M059J (cell line): ENCODE measurements at places on chromosomes 6 and 20. TPM values are rescaled to one million over a fixed set of nuclear protein-coding genes. Genes with fewer than 3 reads are reported as not detected.

GRCh38 chr20:53598140-53599043 lies 4.8 kb upstream of the ZNF217 start:
- DNase-seq: no peak

The ENPP1 gene
- total RNA-seq: 31.3 and 40.5 TPM in 2 replicates

DNA sequence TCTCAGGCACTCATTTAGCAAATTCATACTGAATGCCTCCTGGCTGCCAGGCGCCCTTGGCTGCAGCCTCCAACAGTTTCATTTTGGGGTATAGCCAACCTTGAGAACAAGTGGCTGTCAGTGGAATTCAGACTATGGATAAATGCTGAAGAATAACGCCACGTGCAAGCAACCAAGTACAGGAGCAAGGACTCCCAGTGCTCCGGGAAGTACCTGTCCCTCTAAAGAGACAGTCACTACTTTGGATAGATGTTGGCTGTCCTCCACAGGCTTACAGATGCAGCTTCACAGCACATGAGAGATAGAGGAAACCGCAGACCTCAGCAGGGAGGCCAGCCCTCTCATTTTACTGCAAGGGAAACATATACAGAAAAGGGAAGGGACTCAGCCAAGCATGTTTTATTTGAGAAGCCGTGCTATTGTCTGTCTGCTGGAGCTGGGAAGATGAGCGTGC lies 658.2 kb downstream of the PTPRT start:
- peak; percentile 1 for DNase-seq

The STMND1 gene
- total RNA-seq: not detected in 2 replicates

The ZNF311 gene
- total RNA-seq: 4.6 and 5.3 TPM in 2 replicates

DNA sequence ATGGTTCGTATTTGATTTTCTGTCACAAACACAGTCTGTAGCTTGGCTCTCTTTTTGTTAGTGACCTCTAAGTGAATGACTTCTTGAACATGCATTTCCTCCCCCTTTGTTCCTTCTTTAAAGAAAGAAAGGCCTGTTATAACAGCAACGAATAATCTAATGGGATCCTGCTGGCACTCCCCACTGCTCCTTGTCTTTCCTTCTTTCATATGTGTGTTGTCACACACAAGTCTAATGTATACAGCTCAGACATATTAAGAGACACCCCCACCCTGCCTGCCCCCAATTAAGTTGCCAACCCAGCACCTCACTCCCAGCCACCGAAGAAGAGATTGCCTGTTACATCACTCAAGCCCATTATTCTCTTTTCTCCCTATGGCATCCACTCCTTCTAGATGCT lies 4.9 kb upstream of the SAMD5 start:
- no peak for DNase-seq

DNA sequence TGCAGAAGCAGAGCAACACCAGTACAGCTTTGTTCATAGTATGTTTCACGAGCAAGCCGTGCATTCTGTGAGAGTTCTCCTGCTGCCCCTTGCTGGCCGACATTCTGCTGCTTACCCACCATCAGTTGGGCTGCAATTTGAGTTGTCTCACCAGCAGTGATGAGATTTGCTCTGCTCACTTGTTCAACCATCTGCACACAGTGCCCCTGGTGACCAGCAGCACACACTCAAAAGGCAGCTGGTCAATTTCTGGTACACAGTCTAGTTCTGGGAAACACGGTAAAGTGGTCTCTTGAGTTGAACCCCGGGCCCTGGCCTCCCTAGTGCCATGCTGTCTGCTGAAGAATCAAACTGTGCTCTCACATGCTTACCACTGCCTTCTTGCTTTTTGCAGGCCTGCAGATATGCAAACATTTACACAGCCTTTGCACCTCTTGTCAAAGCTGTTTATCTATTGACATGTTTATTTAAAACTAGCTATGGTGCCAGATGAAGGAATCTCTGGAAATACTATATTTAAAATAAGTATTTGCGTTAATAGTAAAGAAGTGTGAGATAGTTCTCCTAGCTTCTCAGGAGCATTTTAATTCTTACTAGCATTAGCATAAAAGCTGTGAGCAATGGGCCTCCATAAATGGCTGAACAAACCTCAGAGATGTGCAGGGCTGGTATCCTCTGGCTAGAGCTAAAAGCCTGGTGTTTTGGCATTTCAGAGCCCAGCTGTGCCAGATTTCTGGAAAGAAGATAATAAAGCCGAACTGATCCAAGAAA lies 234.3 kb downstream of the ARHGAP18 start:
- DNase-seq: no peak

DNA sequence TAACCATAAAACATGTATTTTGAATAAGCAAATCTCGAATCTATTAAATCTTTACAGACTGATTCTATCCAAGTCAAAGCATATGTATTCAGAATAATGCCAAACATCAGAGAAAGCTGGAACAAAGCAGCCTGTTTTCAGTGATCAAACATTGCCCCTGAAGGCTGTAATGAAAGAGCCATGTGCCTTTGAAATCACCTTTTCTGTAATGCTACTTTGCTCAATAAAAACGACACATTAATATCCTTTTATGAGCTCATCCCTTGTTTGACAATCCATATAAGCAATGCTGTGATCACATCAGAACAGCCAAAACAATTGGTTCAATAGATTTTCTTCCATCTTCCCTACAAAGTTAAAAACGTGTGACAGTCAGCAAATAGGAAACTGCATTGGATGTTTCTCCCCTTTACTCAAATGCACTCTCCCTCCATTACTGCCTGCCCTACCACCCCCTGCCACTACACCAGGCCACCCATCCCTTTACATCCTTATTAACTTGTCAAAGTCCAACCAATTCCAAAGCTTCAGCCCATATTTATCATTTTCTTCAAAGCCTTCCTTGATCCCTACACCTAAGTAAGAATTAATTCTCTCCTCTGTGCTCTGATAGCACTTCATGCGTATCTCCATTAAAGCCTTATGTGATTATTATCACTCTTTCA lies 42.0 kb downstream of the THEMIS start:
- no peak for DNase-seq

The MYB gene
- 5.1 and 7.4 TPM in 2 replicates for total RNA-seq

GRCh38 chr20:1854246-1854645 lies 41.0 kb upstream of the SIRPA start:
- DNase-seq: no peak

GRCh38 chr6:35015996-35016395 lies 125.1 kb downstream of the TCP11 start:
- no peak for DNase-seq

The ELOVL2 gene
- total RNA-seq: 6.2 and 7.1 TPM in 2 replicates

The TP53TG5 gene
- not detected in 2 replicates for total RNA-seq

The BTN1A1 gene
- 0.10 TPM in 1 of 2 replicates, not detected in the other for total RNA-seq

DNA sequence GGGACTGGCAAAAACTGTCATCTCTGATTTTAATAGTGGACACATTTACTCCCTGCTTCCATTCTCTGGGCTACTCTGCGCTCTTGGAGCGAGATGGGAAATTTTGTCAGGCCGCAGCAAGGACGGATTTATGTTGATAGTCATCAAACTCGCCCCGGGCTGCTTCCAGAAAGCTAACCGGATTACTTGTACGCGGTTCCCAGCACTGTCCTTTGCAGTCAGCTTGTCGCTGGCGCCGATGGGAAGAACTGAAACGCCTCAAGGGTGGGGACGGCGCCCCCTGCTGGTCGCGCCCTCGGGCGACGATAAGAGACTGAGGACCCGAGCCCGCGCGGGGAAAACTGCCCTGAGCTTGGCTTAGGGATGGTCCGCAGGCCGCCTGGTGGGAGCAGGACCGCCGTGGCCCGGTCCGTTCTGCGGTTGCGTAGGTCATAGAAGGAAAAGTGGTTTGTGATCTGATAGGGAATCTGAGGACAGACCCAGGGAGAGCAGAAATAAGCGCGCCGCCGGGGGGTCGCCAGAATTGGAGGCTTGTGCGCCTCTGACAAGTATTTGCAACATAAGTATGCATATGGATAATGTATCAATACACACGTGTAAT lies 984 bp upstream of the ABT1 start:
- DNase-seq: peak; percentile 97

DNA sequence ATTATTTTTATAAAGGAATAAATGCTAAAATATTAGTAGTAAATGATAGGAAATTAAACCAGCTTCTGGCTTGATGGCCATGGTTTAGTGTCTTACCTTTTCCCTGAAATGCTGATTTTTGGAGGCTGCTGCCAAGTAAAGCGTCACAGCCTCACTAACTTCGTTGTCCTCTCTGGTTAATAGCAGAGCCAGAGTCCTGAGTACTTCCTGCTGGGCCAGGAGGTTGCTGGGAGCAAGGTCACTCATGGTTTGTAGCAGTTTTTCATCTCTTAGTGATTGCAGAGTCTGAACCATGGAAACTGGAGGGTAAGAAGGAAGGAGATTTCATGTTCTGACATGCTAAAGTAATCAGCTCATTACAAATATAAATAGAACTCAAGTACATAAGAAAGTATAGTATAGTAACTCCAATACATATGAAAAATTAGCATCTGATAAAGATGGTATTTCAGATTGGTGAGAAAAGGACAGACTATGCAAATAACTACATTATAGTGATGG lies 26.5 kb upstream of the ARMH2 start:
- DNase-seq: no peak

GRCh38 chr6:166318227-166318626 lies 10.0 kb upstream of the PRR18 start:
- no peak for DNase-seq

The SRSF3 gene
- 348 and 518 TPM in 2 replicates for total RNA-seq

- DNase-seq: peak; percentile 68
Observed at GRCh38 chr6:148166339-148166968, 176.2 kb upstream of the SASH1 start.

DNA sequence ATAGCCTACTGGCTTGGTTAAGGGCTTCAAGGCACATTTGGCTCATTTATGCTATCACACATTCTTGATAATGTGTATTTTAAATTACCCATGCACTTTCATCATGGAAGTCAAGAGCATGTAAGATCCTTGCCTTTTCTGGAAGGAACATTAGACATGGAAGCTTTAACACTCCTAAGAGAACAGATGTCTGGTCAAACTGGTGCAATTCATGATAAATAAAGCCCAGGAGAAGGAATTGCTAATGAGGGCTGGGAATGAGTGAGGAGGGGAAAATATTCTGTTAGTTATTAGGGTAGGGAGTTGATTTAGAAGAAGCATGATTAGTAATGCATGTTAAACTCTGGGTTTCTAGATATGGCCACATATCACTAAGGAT lies 688.6 kb upstream of the CITED2 start:
- DNase-seq: no peak

GRCh38 chr20:31663838-31664695 lies 26.4 kb downstream of the COX4I2 start:
- DNase-seq: no peak

GRCh38 chr6:161370880-161371279 lies 97.0 kb upstream of the AGPAT4 start:
- DNase-seq: peak; percentile 78

- no peak for DNase-seq
Observed at GRCh38 chr6:16948396-16948795, 153.5 kb upstream of the STMND1 start.

DNA sequence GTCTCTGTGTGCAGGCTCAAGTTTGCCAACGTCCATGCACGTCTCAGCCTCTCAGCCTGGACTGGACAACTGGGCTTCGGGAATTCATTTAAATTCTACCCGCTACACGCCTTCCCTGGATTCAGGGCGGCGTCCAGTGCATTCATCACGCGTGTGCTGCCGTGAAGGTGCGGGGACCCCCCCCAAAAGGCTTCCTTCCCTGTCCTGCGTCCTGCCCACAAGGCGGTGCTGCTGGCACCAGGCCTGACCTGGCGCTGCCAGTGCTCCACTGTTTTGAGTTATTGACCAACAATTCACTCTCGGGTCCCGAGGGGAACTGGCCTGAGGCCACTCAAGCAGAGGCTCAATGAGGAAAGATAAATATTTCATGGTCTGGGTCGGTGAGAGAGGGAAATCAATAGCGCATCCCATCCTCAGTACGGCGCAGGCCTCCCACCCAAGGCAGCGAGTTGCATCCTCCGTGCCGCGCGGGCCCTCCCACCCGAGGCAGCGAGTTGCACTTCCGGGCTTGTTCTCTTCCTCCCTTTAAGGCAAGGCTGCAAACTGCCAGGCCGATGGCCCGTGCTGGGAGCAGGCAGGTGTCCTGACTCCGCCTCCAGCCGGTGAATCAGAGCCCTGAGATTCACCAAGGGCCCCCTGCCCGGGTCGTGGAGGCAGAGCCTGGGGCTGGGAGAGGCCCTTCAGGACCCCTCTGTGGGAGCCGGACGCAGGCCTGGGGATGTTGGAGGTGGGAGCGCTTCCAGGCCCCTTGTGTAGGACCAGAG lies 22.8 kb upstream of the BHLHE23 start:
- no peak for DNase-seq

The CD83 gene
- total RNA-seq: 6.8 and 8.9 TPM in 2 replicates

GRCh38 chr6:25404693-25405169 lies 125.6 kb downstream of the CARMIL1 start:
- no peak for DNase-seq

The IL17A gene
- total RNA-seq: not detected in 2 replicates
